ENCODE measurements at places on chromosomes 4 and X.

DNA sequence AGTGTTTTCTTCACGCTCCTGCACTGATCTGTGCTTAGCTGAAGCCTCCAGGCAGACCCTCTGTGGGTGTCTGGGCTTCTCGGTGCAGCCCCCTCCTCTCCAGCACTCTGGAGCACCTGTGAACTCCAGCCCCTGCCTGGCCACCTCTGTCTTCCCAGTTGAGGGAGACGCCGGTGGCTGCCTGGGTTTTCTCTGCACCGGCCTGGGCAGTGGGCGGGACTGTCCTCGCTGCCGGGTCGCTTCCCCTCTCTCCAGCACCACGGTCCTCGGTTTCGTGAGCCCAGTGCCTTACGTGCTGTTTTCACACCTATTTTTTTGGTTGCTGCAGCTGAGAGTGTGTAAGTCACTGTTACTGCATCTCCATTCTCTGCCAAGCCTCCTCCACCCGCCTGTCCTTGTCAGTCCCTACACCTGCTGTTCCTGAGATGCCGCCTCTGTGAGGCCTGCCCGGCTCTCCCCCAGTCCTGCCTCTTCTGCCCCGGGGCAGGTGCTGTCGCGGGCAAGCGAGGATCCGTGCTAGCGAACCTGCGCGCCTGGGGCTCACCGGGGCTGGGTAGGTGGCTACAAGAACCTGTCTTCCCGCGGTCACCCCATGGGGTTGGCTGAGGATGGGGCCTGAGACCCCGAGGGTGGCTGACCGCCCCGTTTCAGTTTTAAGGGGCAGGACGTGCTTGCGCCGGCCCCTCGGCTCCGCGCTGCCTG, 2.4 kb upstream of the FGFRL1 start:
- no peak for DNase-seq

- DNase-seq = no peak
Observed at GRCh38 chrX:134641346-134641745, 16.9 kb downstream of the PLAC1 start.

- DNase-seq = no peak
Observed at GRCh38 chrX:68659786-68660185, 12.3 kb downstream of the STARD8 start.

- DNase-seq = no peak
Observed at GRCh38 chr4:186299291-186299690, 33.3 kb downstream of the F11 start.

- DNase-seq = no peak
Observed at GRCh38 chr4:105620640-105621323, 68.4 kb downstream of the ARHGEF38 start.

All from effector memory CD4-positive, alpha-beta T cell (primary cell).